Hair follicle dermal papilla cell (primary cell): ENCODE measurements at places on chromosomes 2 and 18. TPM values are rescaled to one million over a fixed set of nuclear protein-coding genes. Genes with fewer than 3 reads are reported as not detected.

The MRPL44 gene
- total RNA-seq, result 23.7 and 25.4 TPM in 2 replicates

The SATB2 gene
- 22.1 and 31.0 TPM in 2 replicates for total RNA-seq

The DSC1 gene
- total RNA-seq, result under 0.01 TPM in 1 of 2 replicates, not detected in the other

The TMEM182 gene
- 1.9 and 3.2 TPM in 2 replicates for total RNA-seq

The STPG4 gene
- total RNA-seq, result 0.49 TPM in 2 replicates

The NEU4 gene
- total RNA-seq, result not detected in 2 replicates

The EGR4 gene
- total RNA-seq, result 0.12 TPM in 1 of 2 replicates, not detected in the other

The LBX2 gene
- 1.9 and 2.1 TPM in 2 replicates for total RNA-seq

The CRACDL gene
- total RNA-seq, result 0.12 and 0.16 TPM in 2 replicates

The TFPI gene
- 46.9 and 47.1 TPM in 2 replicates for total RNA-seq

The ALKAL2 gene
- total RNA-seq, result not detected in 2 replicates

The KYNU gene
- 0.97 and 2.4 TPM in 2 replicates for total RNA-seq

The OTOF gene
- under 0.01 TPM in 1 of 2 replicates, not detected in the other for total RNA-seq
